Activated T-cell treated with anti-CD3 and anti-CD28 coated beads, Interleukin-2, amount 50 U/mL, for 4 hours (primary cell): ENCODE measurements at places on chromosomes 6 and 20.

GRCh38 chr20:6700563-6701329 is 66.7 kb upstream of the BMP2 start:
- DNase-seq: no peak

DNA sequence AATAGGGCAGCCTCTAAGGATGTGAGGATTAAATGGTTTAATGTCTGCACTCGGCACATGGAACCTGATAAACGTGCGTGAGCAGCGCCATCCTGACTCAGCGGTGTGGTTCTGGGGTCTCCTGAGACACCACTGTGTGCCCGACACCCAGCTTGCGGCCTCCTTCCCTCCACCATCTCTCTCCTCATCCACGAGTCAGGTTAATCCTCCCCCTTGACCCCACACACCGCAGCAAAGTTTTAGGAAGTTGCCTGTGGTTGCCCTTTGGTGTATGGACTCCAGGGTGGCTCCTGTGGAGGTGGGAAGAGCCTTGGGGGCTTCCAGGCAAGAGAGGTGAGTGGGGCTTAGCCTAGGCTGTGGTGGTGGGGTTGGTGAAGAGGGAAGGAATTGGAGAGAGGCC is 68.2 kb downstream of the PHACTR3 start:
- no peak for DNase-seq

GRCh38 chr6:54440549-54440948 is 132.3 kb downstream of the TINAG start:
- no peak for DNase-seq

GRCh38 chr6:110703906-110704594 is 111.2 kb downstream of the CDK19 start:
- no peak for DNase-seq

DNA sequence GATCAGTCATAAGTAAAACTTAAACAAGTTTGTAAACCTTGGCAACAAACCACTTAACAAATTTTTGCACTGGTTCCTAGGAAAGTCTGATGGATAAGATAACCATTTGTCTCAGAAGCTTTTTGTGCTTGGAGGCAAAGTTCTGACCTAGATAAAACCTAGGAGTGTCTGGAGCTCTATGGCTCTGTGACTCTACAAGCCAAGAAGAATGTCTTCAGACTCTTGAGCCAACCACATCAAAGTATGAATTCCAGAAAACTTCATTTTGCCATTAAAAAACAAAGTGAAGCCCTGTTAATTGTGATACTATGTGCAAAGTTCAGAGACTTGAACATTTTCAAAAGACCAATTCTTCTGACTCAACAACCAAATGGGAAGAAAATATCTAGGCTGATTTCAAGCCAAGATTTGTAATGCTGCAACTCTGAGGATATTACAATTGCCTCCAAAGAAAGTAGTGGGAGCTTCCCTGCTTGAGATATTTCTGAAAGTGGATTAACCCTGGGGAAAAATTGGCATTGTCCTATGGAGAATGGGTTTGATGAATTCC is 158.1 kb upstream of the FOXQ1 start:
- no peak for DNase-seq
